Fibroblast of the aortic adventitia (primary cell): ENCODE measurements at places on chromosomes 5 and 9. TPM values are rescaled to one million over a fixed set of nuclear protein-coding genes. Genes with fewer than 3 reads are reported as not detected.

GRCh38 chr5:177595991-177596774 is 3.7 kb upstream of the B4GALT7 start:
- no peak for DNase-seq

C9orf153 gene
- 0.41 and 0.45 TPM in 2 replicates for total RNA-seq

- peak; percentile 92 for DNase-seq
Measured at GRCh38 chr5:147485046-147485445, 24.8 kb downstream of the DPYSL3 start.

GRCh38 chr5:90097082-90097477 is 312.5 kb downstream of the CETN3 start:
- no peak for DNase-seq

GRCh38 chr9:70127540-70128416 is 84.1 kb downstream of the MAMDC2 start:
- DNase-seq: no peak

DNA sequence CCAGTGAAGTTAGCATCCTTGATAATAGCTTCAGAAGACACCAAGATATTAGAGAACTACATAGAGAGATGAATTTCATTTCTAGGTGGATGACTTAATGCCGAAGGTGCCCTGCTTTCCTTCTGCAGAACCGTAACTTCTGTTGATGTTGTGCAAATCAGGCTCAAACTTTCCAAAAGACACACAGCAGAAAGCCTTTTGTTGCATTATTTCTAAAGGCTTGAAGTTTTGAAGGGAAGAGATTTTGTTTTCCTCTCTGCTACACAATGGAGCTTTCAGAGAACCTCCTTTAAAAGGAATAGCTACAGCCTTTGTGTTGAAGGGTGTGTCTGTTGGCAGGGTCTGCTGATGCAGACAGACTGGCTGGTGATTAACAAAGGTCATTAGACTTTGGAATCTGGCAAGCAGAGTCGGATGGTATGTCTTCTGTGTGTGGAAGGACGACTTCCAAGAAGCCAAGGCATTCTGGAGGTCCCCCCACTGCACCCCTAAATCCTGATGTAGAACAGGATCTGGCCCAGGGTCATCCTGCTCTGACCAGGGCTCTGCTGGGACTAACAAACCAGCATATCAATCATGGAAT is 57.8 kb downstream of the ZNF462 start:
- peak; percentile 75 for DNase-seq

DNA sequence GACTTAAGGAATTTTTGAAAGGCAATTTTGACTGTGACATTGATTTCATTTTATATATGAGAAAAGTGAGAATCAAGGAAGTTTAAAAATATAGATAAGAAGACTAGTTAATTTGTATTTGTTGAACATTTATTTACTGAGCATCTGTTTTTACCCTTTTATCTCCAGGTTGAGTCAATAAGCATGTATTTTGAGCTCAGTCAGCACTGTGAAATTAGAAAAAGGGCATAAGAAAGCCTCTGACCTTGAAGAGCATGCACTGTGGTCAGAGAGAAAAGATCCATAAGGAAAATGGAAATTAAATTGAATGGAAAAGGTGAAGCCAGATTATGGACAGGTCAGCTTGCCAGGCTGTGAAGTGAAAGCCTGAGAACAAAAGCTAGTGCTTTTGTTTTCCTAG is 44.4 kb downstream of the ELL2 start:
- no peak for DNase-seq

DNA sequence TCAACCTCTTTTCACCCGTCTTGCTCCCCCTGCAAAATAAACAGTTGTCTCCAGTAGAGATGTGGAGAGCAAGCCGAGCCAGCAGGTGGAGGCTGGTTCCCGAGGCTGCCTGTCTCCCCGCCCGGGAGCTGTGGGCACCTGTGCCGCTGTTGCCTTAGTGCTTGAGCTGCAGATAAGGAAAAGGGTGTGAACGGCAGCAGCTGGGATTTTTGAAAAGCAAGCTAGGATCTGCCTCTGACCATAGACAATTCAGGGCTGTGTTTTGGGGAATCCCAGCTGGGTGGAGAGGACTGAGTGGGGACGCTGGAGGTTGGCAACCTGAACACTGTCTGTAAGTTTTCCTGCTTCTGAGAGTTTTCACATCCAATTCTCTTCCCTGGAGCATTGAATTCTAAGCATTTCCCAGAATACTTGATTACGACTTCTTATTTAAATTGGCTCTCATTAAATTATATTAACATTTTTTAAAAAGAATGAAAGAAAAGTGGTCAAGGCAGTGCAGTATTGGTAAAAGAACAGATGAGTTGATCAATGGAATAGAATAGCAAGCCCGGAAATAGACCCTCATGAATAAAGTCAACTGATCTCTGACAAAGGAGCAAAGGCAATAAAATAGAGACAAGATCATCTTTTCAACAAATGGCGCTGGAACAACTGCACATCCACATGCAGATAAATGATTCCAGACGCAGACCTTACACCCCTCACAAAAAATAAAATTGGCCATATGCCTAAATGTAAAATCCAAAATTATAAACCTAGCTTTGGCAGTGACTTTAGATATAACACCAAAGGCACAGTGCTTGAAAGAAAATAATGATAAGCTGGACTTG is 9.7 kb downstream of the WNK2 start:
- DNase-seq: no peak

DNA sequence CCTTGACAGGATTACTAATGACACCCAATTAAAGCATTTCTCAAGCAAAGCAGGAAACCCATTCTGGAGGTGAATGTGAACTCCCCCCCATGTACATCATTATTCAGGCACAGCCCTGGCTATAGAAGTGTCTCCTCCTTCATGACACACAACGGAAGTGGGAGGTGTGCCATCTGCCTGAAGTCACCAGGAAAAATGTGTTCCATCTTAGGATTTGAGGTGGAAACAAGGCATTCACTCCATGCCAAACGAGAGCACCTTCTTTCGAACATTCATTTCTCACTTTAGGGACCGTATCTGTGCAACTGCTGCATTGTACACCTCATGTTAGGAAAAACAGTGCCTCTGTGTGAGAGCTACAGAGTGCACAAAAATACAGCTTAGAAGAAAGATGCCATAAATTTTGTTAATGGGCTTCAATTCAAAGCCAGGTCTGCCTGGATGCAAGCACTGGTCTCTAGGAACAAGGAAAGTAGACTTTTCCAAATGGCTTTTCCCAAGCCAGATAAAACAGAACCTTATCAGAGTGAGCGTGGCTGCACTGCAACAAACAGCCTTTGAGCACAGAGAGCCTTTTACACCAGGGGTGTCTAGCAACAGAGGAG is 19.4 kb downstream of the GOLM1 start:
- DNase-seq: peak; percentile 37

GRCh38 chr5:124906339-124907097 is 160.1 kb upstream of the ZNF608 start:
- DNase-seq: peak; percentile 94

- no peak for DNase-seq
Measured at GRCh38 chr5:76755779-76756637, 40.1 kb downstream of the F2R start.

PCDHGA5 gene
- total RNA-seq: 1.7 and 3.5 TPM in 2 replicates

DNA sequence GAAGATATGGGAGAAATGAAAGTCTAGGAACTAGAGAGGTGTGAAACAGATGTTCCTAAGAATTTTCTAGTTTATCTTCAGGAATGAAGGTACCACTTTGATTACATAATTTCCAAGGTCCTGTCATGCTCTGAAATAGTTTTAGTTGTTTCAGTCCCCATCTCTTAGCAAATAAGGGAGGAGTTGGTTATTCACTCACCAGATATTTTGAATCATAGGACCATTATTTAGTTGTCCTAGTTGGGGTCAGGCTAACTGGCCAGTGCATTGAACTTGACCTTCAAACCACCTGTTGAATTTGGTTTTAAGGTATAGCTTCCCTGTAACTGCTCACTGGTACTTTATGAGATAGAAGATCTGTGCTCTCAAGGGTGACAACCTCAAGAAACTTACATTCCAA is 53.9 kb upstream of the TNFAIP8 start:
- no peak for DNase-seq

IFNB1 gene
- not detected in 2 replicates for total RNA-seq

DNA sequence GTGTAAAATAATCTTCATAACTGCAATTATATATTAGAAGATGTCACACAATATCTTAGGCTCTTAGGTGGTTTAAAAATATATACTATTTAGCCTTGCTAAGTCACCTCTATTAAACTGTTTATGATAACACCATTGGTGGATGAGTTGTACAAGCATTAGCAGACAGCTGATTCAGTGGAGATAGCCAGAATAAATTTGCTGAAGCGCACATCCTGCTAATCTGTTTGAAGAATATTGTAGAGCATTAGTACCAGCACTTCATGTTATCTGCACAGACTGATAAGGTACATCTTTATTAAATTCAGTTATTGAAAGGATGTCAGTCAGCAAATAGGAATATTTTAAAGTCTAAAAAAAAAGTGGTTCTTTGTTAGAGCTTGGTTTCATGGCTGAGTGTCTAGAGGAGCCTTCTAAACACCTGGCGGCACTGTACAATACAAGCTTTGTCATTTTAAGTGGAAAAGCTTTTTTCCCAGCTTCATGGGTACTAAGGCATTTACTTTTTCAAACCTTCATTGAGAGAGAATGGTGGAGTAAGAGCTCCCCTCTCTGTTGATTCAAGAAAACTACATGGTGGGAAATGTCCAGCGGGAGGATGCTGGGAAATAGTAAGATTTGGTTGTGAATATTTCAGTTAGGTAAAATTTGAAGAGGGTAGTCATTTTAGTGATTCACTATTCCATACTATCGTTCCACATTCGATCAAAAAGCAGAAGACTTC is 275.1 kb downstream of the SLF1 start:
- peak; percentile 38 for DNase-seq

DNA sequence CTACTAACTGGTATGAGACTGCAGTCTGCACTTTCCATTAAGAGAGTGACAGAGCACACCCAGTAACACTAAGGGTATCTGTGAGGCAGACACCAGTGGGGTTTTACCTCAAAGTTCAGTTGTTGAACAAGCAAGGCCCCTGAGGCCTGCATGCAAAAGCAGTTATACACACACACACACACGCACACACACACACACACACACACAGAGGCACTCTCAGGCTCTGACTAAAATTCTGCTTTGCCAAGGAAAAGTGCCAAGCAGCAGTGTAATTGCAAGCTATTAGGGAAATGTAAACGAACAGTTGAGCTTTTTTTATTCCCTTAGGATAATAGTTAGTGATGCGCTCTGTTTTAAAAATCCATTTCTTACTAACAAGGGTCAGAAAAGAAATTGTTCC is 377.1 kb downstream of the SPOCK1 start:
- peak; percentile 85 for DNase-seq

GRCh38 chr9:127714020-127714750 is 1.3 kb downstream of the PTRH1 start:
- no peak for DNase-seq

- DNase-seq: no peak
Measured at GRCh38 chr9:11072176-11072575, 459.4 kb upstream of the PTPRD start.
